B cell (primary cell): ENCODE measurements at places on chromosomes 12 and 14. TPM values are rescaled to one million over a fixed set of nuclear protein-coding genes. Genes with fewer than 3 reads are reported as not detected.

The NTF3 gene
- not detected in 2 replicates for polyA plus RNA-seq

The CLEC9A gene
- not detected in 2 replicates for polyA plus RNA-seq

The PAPLN gene
- polyA plus RNA-seq, result 0.69 and 1.2 TPM in 2 replicates

The BRAP gene
- polyA plus RNA-seq, result 10.4 and 11.7 TPM in 2 replicates

The MYF5 gene
- not detected in 2 replicates for polyA plus RNA-seq

The KLRK1 gene
- polyA plus RNA-seq, result 2.1 and 60.0 TPM in 2 replicates

The MSRB3 gene
- polyA plus RNA-seq, result not detected in 2 replicates

The MYO1H gene
- not detected in 2 replicates for polyA plus RNA-seq

The LRRC10 gene
- not detected in 2 replicates for polyA plus RNA-seq

The HOXC12 gene
- polyA plus RNA-seq, result not detected in 2 replicates

The TRHDE gene
- polyA plus RNA-seq, result not detected in 2 replicates

The AQP5 gene
- polyA plus RNA-seq, result not detected in 2 replicates

The PACS2 gene
- polyA plus RNA-seq, result 60.6 and 65.6 TPM in 2 replicates

The ATG101 gene
- polyA plus RNA-seq, result 50.3 and 98.6 TPM in 2 replicates

The LYSET gene
- polyA plus RNA-seq, result 8.2 and 11.1 TPM in 2 replicates

The BTBD6 gene
- 33.4 and 38.8 TPM in 2 replicates for polyA plus RNA-seq

The LYZ gene
- 21.1 and 22.7 TPM in 2 replicates for polyA plus RNA-seq

The DHRS2 gene
- polyA plus RNA-seq, result 0.01 TPM in 1 of 2 replicates, not detected in the other

The HOXC4 gene
- 1.0 and 4.3 TPM in 2 replicates for polyA plus RNA-seq

The SERPINA10 gene
- polyA plus RNA-seq, result not detected in 2 replicates

The CACNA1C gene
- 0.01 and 0.03 TPM in 2 replicates for polyA plus RNA-seq

The ZDHHC22 gene
- not detected in 2 replicates for polyA plus RNA-seq

The KRT83 gene
- polyA plus RNA-seq, result not detected in 2 replicates

The DPY19L2 gene
- polyA plus RNA-seq, result 0.09 and 0.59 TPM in 2 replicates

The TAS2R19 gene
- 0.34 and 0.42 TPM in 2 replicates for polyA plus RNA-seq

The LRIG3 gene
- 0.03 and 0.13 TPM in 2 replicates for polyA plus RNA-seq

The GLTP gene
- polyA plus RNA-seq, result 18.7 and 28.5 TPM in 2 replicates

The MUCL1 gene
- polyA plus RNA-seq, result not detected in 2 replicates

The COX14 gene
- polyA plus RNA-seq, result 41.7 and 60.4 TPM in 2 replicates

The KRT86 gene
- not detected in 2 replicates for polyA plus RNA-seq

The PRPH gene
- polyA plus RNA-seq, result not detected in 2 replicates

The RAPGEF3 gene
- polyA plus RNA-seq, result 1.7 and 1.8 TPM in 2 replicates

The CLEC1A gene
- 0.10 TPM in 1 of 2 replicates, not detected in the other for polyA plus RNA-seq

The TEX22 gene
- 0.65 and 1.7 TPM in 2 replicates for polyA plus RNA-seq

The KRT85 gene
- not detected in 2 replicates for polyA plus RNA-seq

The SLC2A13 gene
- polyA plus RNA-seq, result 1.2 and 2.1 TPM in 2 replicates

The ATN1 gene
- 21.0 and 22.2 TPM in 2 replicates for polyA plus RNA-seq

The SDR39U1 gene
- 247 and 248 TPM in 2 replicates for polyA plus RNA-seq

The PLXNC1 gene
- polyA plus RNA-seq, result 9.7 and 10.9 TPM in 2 replicates

The CFAP54 gene
- polyA plus RNA-seq, result 0.12 and 0.13 TPM in 2 replicates

The GPR68 gene
- 0.31 and 1.3 TPM in 2 replicates for polyA plus RNA-seq

The KRT75 gene
- polyA plus RNA-seq, result not detected in 2 replicates

The SPATA7 gene
- 0.59 and 0.86 TPM in 2 replicates for polyA plus RNA-seq

The NYNRIN gene
- 0.04 TPM in 2 replicates for polyA plus RNA-seq

The KRT6C gene
- not detected in 2 replicates for polyA plus RNA-seq
